ENCODE measurements at places on chromosomes 6 and 20. TPM values are rescaled to one million over a fixed set of nuclear protein-coding genes. Genes with fewer than 3 reads are reported as not detected.
A peak's percentile ranks its signal among the peaks of the same experiment; 100 is the strongest.

CFAP61 gene
- total RNA-seq, result 0.07 TPM

GATA5 gene
- not detected for total RNA-seq

GRM1 gene
- 0.41 TPM for total RNA-seq

BPIFB4 gene
- not detected for total RNA-seq

IPCEF1 gene
- 0.20 TPM for total RNA-seq

ADAM33 gene
- total RNA-seq, result not detected

ID4 gene
- 69.8 TPM for total RNA-seq

RFX6 gene
- not detected for total RNA-seq

MUCL3 gene
- not detected for total RNA-seq

PRL gene
- total RNA-seq, result not detected

DNA sequence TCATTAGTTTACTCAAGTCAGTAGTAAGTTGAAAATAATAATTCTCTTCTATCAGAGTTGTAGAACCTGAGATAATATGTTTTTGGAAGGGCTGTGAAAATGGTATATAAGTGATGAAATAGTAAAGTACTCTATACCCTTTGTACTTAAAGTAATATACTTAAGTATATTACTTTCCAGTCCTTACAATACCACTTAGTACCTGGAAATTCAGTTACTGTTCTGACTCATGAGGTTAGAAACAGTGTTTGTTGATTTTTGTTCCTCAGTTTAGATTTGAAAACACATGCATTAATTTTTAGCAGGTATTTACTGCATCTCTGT, 10.1 kb downstream of the TULP4 start:
- DNase-seq, result no peak

- no peak for DNase-seq
These were observed 5.7 kb downstream of the KCNK5 start for GRCh38 chr6:39223555-39223954.

GRCh38 chr6:29723262-29723665, at the start of gene HLA-F:
Gene HLA-F (plus strand): TSS chr6:29723434. CDS start chr6:29723464, 30 bp downstream.
- DNase-seq, result peak; percentile 86

GRCh38 chr6:87095087-87095509, at the start of gene CGA:
Gene CGA (minus strand): TSS chr6:87095106. CDS start chr6:87088200, 6,906 bp downstream.
- no peak for DNase-seq

DNA sequence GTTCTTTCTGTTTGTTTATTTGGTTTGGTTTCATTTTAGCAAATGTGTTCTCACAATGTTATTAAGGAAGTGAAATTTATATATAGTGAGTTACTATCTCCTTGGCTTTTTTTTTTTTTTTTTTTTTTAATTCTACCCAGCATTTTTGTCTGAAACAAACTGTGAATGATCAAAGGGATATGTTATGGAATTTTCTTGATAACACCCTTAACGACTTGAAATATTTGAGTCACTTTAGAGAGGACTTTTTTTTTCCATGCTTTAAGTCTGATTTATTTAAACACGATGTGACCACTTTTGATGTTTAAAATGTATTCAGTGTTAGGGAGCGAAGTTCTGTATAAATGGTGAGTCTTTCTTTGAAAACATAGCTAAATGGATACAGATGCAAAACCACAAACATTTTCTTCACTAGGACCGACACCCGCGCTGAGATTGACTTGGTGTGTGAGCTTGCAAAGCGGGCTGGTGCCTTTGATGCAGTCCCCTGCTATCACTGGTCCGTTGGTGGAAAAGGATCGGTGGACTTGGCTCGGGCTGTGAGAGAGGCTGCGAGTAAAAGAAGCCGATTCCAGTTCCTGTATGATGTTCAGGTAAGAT, 149.7 kb downstream of the MTHFD1L start:
- no peak for DNase-seq

GRCh38 chr6:142207265-142207877, 60.3 kb downstream of the VTA1 start:
- DNase-seq, result peak; percentile 21

DNA sequence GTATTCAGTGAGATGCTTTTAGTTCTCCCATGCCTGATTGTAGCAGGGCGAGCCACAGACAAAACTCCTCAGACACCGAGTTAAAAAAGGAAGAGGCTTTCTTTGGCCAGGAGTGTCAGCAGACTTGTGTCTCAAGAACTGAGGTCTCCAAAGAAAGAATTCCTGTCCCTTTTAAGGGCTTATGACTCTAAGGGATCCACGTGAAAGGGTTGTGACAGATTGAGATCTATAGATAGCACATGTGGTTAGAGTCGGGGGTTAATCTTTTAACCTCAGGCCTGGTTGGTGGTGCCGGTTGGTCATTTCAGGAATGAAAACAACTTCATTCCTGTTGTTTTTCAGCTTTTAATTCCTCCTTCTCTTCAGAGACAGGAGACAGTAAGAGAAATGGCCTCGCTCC, 168.8 kb upstream of the GRIK2 start:
- DNase-seq, result no peak

GRCh38 chr20:24875078-24875477, 74.0 kb upstream of the CST7 start:
- no peak for DNase-seq

- DNase-seq, result peak; percentile 14
These were observed 46.7 kb downstream of the DOP1A start for GRCh38 chr6:83114164-83114563.

DNA sequence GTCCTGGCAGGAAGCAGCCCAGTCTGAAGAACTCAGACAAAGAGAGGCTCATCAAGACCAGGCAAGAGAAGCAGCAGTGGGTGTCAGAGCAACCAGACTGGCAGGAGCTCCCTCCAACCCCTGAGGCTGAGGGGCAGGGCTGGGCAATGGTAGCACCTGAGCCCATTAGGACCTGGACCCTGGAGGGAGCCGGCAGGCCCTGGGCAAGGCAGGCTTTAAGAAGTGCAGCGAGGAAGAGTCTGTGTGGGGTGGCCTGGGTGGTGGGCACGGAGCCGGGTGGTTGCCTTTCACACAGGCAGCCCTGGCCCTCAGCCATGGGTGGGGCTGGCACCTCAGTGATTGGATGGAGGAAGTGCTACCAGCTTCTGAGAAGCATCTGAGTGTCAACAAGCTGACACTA, 33.1 kb upstream of the IRF4 start:
- DNase-seq, result no peak

GRCh38 chr6:133046576-133046975, 194.6 kb upstream of the EYA4 start:
- DNase-seq, result no peak

GRCh38 chr20:38114353-38114791, 50.7 kb downstream of the TGM2 start:
- DNase-seq, result peak; percentile 74

DNA sequence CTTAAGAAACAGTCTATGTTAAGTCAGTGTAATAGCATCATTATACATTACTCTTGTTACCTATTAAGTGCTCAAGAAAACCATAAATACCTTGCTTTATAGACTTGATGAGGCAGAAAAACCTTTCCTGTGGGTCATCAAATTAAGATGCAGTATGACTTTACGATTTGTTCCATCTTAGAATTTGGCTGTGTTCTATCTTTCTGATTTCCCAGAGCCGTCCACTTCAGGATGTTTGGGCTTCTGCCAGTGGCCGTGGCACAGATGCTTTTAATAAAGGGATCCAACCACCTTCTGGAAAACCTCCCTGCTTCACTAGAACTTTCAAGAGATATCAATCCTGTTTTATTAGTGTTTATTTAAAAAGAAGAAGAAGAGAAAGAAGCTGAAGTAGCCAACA, 71.2 kb downstream of the PDE7B start:
- DNase-seq, result no peak

GRCh38 chr6:158059108-158059507, 77.4 kb downstream of the SYNJ2 start:
- DNase-seq, result no peak

DNA sequence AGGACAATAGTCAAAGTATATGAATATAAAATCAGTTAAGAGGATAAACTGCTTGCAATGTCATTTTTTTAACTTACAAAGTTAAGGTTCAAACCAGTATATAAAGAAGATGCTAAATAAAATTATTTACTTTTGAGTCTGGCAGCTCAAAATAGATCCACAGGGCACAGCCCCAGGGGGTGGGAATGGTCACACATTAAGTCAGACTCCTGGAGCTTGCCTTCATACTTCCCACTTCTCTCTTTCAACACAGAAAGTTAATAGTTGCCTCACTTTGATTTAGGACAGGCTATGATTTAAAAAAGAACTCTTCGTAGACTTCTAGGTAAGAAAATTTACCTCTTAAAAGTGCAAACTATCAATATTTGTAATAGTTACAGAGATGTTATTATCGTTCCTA, 158.3 kb upstream of the RUNX2 start:
- no peak for DNase-seq

- no peak for DNase-seq
These were observed 374.5 kb downstream of the RNGTT start for GRCh38 chr6:88588938-88589337.

- DNase-seq, result peak; percentile 2
These were observed 1131.7 kb upstream of the EYS start for GRCh38 chr6:66838764-66839163.

- DNase-seq, result no peak
These were observed 99.0 kb upstream of the TNFAIP3 start for GRCh38 chr6:137767911-137768690.

DNA sequence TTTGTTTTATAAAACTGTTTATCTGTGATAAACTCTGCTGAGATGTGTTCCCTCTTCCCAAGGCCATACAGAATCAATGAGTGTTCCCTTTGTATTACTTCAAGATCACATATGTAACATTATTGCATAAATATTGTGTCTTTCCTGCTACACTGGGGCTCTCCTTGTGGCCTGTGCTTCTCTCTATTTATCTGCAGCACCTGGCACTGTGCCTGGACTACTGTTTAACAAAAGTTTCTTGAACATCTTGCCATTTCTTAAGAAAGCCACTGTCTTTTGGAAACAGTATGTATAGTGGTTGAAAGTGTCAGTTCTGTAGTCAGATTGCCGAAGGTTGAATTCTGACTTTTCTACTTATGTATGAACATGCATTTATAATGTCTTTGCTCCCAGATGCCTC, 169.0 kb upstream of the SCGN start:
- DNase-seq, result no peak

DNA sequence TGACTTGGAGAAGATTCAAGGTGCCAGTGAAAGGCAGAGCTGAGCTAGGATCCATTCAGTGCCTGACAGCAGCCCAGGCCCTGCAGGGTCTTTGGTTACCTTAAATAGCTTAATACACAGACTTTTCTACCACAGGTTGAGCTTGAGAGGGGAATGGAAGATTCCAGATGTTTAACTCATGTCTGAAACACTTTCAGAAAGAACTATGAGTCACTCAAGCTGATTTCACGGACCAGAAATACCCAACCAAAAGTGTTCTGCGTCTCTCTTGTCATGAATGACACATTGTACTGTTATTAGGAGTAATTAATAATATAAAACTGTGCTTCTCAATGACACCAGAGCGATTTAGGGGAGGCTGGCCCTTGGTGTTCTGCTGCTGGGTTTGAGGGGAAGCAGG, 6.4 kb upstream of the PMEPA1 start:
- DNase-seq, result no peak

GRCh38 chr6:55530931-55531330, 48.1 kb downstream of the HMGCLL1 start:
- no peak for DNase-seq

DNA sequence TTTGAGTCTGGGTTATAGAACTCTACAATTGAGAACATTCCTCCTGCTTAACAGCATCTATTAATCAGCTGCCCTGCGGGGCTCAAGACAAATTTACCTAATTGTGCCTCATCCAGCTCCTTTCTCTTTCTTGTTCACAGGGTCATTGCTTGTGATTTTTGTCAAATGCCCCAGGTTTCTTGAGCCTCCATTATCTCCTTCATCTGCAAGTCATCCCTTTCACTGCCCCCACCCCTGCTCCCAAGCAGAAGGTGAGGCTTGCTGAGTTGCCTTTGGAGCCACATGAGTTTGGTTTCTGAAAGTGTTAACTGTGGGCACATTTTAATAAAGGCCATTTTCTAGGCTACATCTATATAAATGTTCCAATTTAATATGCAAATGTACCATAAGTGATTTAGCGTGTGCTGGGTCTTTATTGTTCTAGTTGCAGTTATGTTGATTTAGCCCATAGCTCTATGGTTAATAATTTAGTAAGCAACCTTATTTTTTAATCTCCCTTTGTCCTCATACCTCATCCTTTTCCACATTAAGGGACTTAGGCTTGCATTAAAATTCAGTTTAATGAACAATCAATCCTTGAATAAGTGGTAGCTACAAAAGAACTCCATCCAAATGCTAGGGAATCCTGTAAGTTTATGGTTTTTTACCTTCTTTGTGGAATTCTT, 56.1 kb downstream of the VSTM2L start:
- no peak for DNase-seq

DNA sequence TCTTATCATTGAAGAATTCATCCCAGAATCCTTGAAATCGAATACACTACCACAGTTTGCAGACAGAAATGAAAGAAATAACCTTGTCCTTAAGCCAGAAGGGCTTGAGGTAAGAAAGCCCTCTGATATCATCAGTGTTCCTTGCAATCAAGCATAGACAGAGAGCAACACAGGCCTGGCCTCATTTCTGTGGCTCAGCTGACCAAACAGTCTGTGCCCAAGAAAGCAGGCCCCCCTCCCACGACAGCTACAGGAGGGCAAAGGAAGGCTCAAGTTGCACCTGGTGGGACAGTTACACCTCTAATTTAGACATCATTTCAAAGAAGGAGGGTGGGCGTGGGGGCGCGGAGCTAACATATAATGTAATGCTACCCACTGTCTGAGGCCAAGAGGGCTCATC, 21.6 kb downstream of the KIF16B start:
- DNase-seq, result no peak

GRCh38 chr6:106788761-106789160, 159.4 kb downstream of the QRSL1 start:
- DNase-seq, result no peak

- DNase-seq, result no peak
These were observed 956 bp downstream of the CHRNA4 start for GRCh38 chr20:63359937-63360849.

- no peak for DNase-seq
These were observed 27.0 kb downstream of the HECA start for GRCh38 chr6:139161817-139162284.

DNA sequence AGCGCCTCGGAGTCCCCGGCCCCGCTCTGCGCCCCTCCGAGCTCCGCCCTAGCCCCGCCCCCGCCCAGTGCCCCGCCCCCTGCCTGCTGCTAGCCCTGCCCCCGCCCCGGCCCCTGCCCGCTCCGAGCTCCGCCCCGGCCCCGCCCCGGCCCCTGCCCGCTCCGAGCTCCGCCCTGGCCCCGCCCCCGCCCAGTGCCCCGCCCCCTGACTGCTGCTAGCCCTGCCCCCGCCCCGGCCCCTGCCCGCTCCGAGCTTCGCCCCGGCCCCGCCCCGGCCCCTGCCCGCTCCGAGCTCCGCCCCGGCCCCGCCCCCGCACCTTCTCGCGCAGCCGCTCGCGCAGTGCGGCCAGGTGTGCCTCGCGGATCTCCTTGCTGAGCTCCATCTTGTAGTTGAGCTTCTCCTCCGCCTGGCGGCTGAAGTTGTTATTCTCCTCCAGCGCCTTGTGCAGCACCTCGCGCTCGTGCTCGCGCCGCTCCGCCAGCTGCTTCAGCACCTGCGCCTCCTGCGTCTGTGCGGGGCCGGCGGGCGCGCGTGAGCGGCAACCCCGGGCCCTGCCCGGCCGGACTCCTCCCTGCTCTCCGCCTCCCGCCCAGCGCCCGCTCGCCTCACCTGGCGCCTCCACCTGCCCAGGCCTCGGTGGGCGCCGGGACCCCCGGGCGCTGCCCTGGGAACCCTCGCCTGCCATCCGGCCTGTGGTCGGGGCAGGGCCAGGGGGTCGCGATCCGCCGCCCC, 11.3 kb downstream of the STMN3 start:
- peak; percentile 87 for DNase-seq
